Hypothalamus (tissue), 51 donors: ENCODE measurements at places on chromosomes 4 and X.

DNA sequence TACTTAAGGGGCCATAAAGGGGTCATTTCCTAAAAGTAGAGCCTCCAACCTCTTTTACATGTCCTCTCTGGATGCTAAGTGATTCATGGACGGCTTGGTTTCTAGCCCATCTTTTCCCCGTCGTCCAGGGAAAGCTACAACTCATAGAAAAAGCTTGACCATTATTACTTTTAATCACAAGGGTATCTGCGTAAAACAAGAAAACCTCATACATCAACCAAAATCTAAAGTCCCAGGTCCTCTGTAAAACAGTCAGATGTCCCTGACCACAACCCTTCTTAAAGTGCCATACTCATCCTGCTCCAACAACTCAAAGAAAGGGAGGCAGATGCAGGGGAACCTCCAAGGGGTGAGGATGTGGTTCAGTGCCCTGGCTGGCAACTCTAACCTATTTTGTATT lies 29.6 kb downstream of the ADGRA3 start:
- no peak for DNase-seq

DNA sequence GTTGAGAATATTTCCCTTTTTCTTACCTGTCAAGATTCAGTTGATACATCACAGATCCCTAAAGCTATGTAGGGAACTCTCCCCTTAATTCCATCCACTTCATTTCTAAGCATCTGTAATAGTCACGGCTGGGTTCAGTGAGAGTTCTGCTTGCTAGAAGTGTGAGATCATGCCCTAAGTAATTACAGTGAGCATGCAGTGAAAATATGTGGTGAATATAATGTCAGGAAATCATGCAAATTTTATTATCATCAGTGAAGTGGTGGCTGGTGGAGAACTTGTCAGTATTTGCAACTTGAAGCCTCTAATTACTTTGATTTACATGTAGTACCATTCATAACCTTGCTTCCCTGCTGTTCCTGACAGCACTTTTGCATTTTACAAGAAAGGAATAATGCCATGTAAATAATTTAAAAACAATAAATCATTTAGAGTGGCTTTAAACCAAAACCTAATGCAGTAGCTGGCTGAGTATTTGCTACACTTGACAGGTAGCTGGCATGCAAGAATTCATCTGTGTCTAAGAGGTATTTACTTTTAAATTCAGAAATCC lies 28.3 kb upstream of the CFAP299 start:
- DNase-seq: no peak

DNA sequence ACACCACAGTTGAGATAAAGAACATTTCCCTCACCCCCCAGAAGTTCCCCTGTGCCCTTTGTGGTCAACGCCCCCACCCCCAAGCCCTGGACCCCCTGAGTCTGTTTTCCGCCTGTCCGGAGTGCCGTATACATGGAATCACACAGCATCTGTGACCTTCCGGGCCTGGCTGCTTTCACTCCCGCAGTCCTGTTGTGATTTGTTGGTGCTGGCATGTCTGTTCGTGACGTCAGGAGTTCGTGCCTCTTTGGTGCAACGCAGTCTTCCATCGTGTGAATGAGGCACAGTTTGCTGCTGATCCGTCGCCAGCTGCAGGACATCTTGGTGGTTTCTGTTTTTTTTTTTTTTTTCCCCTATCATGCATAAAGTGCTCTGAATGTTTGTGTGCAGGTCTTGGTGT lies 62.1 kb downstream of the PSAPL1 start:
- DNase-seq: no peak

GRCh38 chrX:23003116-23003515 lies 3.4 kb downstream of the DDX53 start:
- DNase-seq: no peak

GRCh38 chr4:112516471-112517066 lies 589 bp upstream of the NEUROG2 start:
- no peak for DNase-seq

DNA sequence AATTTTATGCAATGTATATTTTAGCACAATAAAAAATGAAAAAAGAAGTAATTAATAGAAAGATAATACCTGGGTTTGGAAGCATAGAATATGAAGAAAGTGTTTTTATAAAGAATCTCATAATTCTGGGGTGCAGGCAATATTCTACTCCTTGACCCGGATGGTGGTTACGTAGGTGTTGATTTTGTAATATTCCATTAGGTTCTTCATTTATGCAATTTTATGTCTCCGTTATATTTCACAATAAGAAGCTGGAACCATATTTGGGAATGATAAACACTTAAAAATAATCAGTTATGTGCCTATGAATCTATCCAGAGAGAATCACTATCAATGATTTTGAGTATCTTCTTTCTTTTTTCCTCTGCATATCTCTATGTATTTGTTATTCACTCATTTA lies 38.5 kb downstream of the CHRNA9 start:
- DNase-seq: no peak

- peak; percentile 19 for DNase-seq
Measured at GRCh38 chr4:4430492-4431195, 43.7 kb downstream of the NSG1 start.

GRCh38 chrX:22173966-22174365 lies 98.7 kb upstream of the CBLL2 start:
- no peak for DNase-seq

DNA sequence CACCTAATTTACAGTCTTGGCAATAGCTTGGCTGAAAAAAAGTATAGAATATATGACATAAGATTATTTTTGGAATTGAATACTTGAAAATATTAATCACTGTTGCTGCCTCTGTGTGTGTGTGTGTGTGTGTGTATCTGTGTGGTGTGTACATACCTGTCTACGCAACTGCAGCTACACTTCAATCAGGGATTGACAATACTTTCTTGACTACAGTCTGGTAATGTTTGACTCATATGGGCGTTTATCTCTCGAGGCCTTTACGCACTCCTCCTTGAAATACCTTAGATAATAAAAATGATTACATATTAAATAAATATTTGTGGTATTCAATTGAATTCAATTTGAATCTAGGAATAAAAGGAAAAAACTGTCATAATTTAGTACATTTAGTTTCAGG lies 565.2 kb downstream of the PCDH18 start:
- no peak for DNase-seq

DNA sequence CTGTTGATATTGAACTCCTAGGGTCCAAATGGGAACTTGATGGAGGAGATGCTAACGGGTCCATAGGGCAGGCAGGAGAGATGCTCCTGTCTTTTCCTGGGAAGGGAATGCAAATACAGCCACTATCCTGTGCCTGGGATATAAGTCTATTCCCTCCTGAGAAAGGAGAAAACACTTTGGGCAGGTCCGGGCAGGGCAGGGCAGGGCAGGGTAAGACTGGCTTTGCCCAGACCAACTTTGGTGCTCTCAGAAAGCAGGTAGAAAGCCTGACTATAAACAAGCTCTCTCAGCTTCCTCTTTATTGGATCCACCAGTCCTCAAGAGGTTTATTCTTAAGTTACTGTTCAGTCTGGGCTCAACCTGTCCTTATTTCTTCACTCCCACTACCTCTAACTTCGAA lies 232.3 kb downstream of the PTTG2 start:
- DNase-seq: no peak

- DNase-seq: no peak
Measured at GRCh38 chrX:40852586-40852985, 117.2 kb upstream of the MED14 start.

DNA sequence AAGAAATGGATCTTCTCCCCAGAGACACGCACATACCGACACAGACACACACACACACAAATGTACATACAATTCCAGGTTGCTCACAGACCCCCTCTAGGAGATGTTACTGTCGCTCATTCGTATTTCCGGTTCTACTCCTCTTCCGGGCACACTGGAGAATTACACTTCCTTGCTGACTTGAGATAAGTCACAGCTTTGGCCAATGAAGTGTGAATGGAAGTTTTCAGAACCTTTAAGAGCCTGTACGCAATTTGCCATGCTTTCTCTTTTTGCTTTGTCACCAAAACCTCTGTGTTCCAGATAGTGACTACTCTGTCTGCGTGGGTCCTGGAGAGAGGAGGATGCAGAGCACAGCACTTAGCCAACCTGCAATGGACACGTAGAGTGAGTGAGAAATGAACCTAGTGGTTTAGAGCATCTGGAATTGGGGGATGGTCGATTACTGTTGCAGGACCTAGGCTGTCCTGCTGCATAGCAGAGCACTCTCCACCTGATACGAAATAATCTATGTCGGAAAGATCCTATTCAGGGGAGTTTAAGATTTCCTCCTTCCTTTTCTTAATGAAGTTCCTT lies 239.5 kb upstream of the TET2 start:
- DNase-seq: no peak

DNA sequence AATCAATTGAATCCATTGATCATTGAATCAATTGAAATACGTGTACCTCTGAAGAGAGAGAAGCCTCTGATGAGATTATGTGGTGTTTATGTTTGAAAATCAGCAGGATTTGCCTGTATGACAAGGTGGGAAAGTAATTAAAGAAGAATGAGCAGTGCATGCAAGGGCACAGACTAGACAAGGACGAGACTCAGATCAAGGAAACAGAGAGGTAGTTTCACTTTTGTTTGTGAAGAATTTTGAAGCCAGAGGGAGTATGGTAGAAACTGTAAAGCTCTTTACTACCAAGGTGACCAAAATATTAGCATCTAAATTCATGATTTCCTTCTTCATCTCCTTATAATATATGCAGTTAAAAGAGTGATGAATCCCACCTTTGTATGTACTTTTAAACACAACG lies 1830.0 kb upstream of the IGFBP7 start:
- DNase-seq: no peak

DNA sequence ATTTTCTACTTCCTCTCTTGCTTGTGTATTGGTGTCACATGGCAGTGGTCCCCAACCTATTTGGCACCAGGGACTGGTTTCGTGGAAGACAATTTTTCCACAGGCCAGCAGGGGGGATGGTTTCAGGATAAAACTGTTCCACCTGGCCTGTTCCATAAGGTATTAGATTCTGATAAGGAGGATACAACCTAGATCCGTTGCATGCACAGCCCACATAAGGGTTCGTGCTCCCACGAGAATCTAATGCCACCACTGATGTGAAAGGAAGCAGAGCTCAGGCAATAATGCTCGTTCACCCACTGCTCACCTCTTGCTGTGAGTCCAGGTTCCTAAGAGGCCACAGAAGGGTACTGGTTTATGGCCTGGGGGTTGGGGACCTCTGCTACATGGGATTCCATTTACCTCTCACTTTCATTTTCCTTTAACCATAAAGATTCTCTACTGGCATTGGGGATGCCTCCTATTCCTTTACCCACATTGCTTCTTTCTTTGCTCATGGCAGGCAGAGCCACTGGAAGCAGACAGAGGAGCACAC lies 38.1 kb downstream of the SEC31A start:
- no peak for DNase-seq

DNA sequence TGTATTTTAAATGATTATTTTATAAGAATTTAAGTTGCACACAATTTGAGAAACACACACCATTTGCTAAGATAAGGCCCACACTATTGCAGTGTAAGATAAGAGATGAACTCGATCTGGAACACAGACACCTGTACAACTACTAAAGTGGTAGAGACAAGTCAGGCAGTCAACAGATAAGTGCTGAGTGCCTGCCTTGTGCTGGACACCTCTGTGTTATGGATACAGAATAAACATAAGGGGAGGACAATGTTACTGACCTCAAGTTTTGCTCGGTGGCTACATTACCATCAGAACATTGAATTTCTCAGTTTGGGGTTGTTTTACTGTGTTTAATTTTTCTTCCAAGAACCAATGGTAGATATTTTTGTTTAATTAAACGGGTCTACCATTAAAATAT lies 74.1 kb downstream of the RASGEF1B start:
- no peak for DNase-seq

- DNase-seq: no peak
Measured at GRCh38 chr4:139973616-139974015, 180.4 kb downstream of the MAML3 start.
